ENCODE measurements at places on chromosomes 6 and 20.

GRCh38 chr20:62752181-62752670 lies 43.6 kb downstream of the NTSR1 start:
- no peak for DNase-seq

GRCh38 chr6:131400779-131401496 lies 172.1 kb upstream of the ARG1 start:
- DNase-seq: no peak

GRCh38 chr6:5992551-5993225 lies 14.0 kb downstream of the NRN1 start:
- DNase-seq: no peak

DNA sequence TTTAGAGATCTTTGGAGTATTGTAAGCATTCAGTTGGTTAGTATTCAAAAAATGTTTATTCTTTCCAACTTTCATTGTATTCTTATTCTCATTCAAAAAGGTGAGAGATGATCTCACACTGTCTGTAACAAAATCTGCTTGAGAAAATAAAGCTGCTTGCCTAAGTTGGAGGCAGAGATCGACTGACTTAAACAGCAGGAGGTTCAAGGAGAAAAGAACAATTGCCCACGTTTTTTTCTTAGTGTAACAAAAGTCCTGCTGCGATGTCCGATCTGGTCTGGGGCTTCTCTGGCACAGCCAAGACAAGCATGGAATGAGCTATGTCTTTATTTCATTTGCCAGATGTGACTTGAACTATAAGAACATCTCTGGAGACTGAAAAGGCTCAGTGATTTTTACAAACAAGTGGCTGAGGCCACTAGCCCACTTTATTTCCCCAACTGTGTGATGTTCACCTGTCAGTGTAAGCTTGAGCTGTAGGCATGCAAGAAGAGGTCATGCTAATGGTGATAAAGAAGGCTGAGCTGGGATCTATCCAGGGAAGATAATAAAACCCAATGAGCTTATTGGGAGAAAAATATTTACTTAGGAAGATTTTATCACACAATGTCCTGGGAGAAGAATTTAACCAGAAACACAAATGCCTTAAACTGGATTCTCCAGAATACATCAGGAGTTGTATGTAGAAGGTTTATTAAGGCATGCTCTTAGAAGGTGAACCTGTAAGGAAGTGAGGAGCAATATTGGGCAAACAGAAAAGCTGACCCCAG lies 580.1 kb upstream of the BTBD3 start:
- no peak for DNase-seq

DNA sequence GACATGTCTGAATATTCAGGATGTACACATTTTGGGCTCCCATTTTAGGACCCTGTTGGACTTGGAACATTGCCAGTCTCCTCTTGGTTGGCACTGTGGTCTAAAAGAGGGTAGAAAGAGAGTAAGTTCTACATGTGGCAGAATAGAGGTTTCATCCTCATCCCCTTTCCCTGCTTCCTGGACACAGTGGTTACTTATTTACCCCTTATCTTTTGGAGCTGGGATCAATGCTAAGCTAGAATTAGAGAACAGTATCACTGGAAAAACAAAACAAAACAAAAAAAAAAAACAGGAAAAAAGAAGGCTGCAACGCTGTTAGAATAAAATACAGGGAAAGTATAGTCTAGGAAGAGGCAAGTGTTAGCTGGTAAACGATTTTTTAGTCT lies 790.6 kb downstream of the MAFB start:
- DNase-seq: no peak

DNA sequence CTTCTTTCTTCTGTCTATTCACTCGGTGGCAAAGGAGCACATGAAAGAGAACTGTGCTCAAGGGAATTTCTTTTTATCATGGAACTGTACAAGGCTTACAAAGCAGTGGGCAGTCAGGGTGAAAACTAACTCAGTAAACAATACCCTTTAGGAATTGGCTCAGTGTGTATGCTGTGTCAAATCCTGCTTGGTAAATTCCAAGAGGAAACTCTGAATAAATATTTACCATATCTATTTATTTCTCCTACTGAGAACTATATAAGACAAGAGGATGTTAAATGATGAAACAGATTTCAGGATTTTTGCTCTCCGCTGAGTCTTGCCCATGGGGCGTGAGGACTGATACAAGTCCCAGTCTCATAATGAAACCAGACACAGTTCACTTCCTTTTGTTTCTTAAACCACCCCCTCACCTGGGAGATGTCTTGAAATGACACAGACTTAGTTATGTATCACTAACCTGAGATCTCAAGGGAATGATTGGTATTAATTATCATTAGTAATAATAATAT lies 188.8 kb downstream of the BACH2 start:
- peak; percentile 31 for DNase-seq

GRCh38 chr6:149456311-149457021 lies 28.3 kb downstream of the ZC3H12D start:
- no peak for DNase-seq

DNA sequence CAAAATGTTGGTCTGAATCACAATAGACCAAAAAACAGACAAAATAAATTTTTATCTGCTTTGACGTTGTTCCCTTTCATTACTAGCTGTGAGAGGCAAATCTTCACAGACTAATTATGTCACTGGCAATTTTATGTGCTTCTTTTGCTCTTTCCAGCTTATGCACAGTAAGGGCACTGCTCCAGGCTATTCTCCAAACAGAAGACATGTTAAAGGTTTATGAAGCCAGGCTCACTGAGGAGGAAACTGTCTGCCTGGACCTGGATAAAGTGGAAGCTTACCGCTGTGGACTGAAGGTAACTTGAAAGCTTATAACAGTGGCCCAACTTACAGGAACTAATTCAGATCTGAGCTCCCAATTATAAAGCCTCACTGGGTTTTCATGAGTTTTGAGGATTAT lies 15.5 kb upstream of the SNRNP48 start:
- DNase-seq: no peak

GRCh38 chr6:111774346-111774703 lies 98.9 kb downstream of the FYN start:
- no peak for DNase-seq

DNA sequence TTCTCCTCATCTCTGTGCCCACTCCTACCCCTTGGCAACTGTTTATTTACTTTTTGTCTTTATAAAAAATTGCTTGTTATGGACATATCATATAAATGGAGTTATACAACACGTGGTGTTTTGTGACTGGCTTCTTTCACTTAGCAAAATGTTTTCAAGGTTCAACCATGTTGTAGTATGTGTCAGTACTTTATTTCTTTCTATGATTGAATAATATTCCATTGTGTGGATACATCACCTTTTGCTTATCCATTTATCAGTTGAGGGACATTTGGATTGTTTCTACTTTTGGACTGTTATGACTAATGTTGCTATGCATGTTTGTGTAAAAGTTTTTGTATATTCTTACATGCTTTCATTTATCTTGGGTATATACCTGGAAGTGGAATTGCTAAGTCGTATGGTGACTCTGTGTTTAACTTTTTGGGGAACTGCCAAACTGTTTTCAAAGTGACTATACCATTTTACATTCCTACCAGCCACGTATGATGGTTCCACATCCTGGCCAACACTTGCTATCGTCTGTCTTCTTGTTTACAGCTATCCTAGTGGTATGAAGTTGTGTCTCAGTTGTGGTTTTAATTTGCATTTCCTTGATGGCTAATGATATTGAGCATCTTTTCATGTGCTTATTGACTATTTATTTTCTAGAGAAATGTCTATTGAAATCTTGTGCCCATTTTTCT lies 84.4 kb downstream of the SLX4IP start:
- no peak for DNase-seq

GRCh38 chr20:50418890-50419642 lies 91.1 kb upstream of the PTPN1 start:
- DNase-seq: no peak

DNA sequence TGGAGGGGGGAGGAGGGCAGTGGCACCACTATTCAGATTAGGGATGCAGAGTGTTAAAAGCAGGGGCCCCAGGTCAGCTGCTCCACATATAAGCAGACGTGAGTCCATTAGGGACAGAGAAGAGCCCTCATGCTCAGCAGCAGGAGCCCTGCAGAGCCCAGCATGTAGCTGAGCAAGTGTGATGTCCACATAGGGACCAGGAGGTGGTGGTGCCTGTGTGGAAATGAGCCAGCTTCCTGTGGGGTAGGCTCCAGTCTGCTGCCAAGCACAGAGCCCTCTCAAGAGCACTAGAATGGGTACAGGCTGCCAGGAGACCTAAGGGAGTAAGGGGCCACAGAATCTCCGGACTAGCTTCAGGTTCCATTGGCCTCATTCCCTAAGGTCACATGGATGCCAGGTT lies 57.9 kb upstream of the MLN start:
- DNase-seq: no peak

DNA sequence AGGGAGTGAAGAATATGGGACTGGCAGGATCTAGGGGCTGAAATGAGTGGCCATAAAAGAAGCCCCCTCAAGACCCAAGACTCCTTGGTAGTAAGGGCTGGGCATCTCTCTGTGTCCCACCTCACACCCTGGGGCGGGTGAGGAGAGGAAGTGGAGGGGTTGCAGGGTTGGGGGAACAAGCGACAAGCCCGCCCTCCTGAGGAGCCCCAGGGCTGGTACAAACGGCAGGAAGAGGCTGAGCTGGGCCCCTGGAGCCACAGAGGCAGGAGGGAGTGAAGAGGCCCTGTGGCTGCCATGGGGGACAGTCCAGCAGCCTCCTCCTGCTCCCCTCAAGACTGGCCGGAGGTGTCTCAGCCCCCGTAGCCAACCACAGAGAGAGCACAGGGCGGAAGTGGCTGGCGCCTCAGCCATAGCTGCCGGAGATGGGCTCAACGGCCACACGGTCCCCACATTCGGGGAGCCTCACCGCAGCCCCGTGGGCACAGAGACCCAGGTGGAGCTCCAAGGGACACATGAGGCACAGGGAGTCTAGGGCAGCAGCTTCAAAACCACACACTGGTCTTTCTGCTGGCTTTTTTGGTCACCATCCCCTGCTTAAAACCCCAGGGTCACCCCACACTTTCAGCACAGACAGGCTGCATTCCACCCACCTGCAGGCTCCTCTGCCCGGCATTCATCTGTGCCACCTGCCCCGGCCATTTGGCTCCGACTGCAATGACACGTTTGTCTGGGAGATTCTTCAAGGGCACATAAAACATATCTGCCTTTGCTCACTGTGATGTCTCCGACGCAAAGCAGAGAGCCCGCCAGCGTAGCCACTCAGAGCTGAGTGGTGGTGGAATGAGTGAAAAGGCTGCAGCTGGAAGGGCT lies 524 bp downstream of the C20orf203 start:
- DNase-seq: peak; percentile 14

DNA sequence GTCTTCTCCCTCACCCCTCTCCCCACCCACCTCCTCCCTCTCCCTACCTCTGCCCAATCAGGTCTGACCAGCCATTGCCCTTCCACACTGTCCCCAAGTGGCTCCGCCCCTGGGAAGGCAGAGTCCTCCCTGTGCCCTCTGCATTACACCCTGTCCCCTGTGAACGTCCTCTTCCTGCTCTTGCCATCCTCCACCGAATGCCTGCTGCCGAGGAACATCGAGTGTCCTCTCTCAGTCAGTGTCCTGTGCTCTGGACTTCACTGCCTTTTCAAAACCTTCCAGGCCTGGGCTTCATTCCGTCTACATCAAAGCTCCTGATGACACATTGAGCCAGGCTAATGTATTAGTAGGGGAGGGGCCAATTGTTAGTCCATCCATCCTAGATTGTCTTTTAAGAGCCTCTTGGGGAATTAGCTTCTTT lies 3.3 kb upstream of the PACSIN1 start:
- no peak for DNase-seq

GRCh38 chr6:34834789-34835518 lies 43.1 kb downstream of the BLTP3A start:
- DNase-seq: no peak

DNA sequence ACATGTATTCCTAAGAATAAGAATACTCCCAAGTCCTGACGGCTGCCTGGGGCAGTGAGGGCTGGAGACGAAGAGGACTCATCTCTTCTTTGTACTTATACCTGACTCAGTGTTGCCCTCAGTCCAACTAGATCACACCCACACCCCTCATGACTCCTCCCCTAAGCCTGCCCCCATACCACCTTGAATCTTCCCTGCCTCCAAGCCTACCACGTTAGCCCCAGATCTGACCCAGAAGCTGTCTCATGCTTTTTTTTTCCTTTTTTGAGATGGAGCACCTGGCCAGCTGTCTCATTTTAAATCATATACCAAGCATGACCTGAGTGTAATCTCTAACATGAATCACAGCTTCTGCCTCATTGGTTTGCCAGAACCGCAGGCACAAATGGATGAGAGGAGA lies 45.2 kb downstream of the MUC22 start:
- DNase-seq: no peak

- peak; percentile 26 for DNase-seq
Observed at GRCh38 chr20:59013959-59014608, 5.1 kb upstream of the TUBB1 start.

DNA sequence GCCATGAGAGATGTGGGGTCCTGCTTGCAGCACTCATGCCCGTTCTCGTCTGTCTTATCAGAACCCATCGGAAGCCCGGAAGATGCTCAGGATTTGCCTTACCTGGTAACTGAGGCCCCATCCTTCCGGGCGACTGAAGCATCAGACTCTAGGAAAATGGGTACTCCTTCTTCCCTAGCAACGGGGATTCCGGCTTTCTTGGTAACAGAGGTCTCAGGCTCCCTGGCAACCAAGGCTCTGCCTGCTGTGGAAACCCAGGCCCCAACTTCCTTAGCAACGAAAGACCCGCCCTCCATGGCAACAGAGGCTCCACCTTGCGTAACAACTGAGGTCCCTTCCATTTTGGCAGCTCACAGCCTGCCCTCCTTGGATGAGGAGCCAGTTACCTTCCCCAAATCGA lies 8.3 kb downstream of the PI16 start:
- peak; percentile 87 for DNase-seq

- no peak for DNase-seq
Observed at GRCh38 chr6:136738692-136739057, 53.6 kb downstream of the MAP3K5 start.

DNA sequence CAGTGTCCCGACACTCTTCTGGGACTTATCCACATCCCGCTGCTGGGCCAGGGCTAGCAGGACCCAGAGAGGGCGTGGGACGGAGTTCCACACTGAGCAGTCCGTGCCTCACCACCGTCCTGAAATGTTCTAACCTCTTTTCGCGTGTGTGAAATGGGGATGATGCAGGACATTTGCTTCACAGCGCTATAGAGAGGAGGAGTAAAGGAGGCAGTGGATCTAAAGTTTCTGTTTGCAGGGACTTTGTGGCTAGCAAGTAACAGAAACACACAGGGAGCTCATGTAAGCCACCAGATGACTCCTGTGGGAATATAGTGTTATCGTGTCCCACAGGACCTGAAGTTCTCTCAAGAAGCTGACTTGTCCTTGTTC lies 634 bp downstream of the ITPA start:
- DNase-seq: no peak
